ENCODE measurements at places on chromosomes 7 and 10. TPM values are rescaled to one million over a fixed set of nuclear protein-coding genes. Genes with fewer than 3 reads are reported as not detected.

DNA sequence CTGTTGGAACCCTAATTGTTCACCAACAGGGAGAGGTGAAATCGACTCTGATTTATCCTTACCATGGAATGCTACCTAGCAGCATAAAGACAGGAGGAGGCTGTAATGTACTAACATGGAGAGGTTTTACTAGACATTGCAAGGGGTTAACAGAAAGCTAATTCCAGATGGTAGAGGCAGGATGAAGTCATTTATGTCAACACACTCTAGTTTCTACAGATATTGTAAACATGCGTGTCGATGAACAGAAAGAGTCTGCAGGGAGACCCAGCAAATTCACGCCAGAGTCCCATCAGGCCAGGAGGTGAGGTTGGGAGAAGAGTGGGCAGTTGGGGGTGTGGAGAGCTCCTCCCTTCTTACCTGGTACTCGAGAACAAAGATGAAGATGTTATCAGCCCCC, 7.0 kb downstream of the NPC1L1 start:
- no peak overlapping the region for H3K4me3 ChIP-seq
- peaks cover 26% of the 10 kb centered on the region for H3K36me3 ChIP-seq
- H3K27ac ChIP-seq, result peak overlapping the region; percentile 93
- DNase-seq, result no peak
- peaks cover 12% of the 10 kb centered on the region for H3K4me1 ChIP-seq

GRCh38 chr7:41428381-41428780, 274.5 kb downstream of the INHBA start:
- H3K4me1 ChIP-seq, result no peaks in the 10 kb centered on the region
- H3K4me3 ChIP-seq, result no peak overlapping the region
- no peak overlapping the region for H3K27ac ChIP-seq
- DNase-seq, result no peak

GRCh38 chr10:3668276-3668965, 116.6 kb downstream of the KLF6 start:
- DNase-seq, result no peak
- peak overlapping the region; percentile 88 for H3K27ac ChIP-seq
- no peaks in the 10 kb centered on the region for H3K36me3 ChIP-seq

DNA sequence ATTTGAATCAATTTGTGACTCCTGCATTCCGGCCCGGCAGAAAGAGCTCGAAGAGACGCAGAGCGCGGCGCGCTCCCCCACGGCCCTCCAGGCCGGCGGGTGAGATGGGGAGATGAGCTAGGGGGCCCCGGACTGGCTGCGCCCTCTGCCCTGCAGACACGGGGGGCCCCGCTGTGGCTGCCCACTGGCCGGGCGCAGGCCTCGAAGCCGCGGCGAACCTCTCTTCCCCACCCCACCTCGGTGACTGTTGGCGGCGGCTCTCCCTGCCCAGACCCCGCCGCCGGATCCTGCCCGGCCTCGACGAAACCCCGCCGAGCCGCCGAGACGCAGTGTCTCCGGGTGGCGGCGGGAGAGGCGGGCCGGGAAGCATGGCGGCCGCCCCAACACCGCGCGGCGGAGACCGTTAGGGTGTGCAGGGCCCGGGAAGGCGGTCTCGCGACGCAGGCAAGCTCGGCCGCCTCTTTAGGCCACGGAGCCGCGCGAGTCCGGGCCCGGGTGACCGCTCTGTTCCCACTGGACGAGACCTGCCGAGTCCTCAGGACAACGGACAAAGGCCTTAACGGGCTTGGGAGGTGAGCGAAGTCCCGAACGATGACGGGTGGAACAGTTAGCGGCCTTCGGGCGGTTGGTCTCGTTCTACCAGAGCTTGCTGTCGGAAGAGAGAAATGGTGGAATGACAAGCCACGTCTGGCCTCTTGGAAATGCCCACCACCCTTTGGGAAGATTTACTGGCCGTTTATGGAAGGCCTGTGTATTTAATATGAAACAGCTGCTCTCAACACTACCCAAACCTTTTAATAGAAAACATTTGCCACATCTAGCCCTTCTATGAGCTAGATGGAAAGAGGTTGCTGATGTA, 24.3 kb downstream of the NUP42 start:
- H3K36me3 ChIP-seq, result peaks cover 14% of the 10 kb centered on the region
- DNase-seq, result no peak
- peak overlapping the region; percentile 59 for H3K4me3 ChIP-seq
- peak overlapping the region; percentile 62 for H3K27ac ChIP-seq
- H3K4me1 ChIP-seq, result peaks cover 13% of the 10 kb centered on the region

DNA sequence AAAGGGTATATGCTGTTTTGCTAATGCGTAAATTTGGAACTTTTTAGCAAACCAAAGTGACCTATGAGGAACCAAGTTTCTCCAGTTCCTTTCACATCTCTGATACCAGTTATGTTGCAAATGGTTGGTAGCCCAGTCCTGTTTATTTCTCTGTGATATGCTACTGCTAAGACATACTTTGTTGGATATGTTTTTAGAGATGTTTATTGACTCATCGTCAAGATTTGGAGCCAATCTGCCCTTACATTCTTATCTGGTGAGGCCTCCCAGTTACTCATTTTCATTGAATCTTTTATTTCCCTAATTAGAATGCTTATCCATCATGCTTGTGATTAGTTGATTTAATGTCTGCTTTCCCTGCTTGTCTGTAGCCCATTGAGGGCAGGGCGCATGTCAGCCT, 58.9 kb downstream of the LRGUK start:
- no peak overlapping the region for H3K27ac ChIP-seq
- H3K4me1 ChIP-seq, result no peaks in the 10 kb centered on the region
- no peaks in the 10 kb centered on the region for H3K27me3 ChIP-seq
- no peak for DNase-seq

DNA sequence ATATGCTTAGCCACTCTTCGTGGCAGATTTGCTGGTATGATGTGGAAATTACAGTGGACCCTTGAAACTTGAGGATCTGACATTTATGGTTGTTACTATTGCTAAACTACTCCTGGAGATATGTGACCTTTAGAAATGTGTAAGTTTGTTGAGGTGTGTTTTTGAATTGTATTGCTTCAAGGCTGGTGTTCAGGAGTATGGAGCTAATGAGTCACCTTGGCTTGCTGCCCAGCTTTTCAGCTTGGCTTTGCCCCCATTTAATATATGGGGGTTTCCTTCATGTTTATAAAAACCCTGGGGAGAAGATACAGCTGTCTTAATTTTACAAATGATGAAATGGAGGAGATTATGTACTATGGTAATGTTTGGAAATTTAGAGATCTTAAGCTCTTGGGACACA, 11.6 kb downstream of the HBP1 start:
- H3K27ac ChIP-seq, result no peak overlapping the region
- no peaks in the 10 kb centered on the region for H3K27me3 ChIP-seq
- no peak for DNase-seq
- H3K36me3 ChIP-seq, result peaks cover 17% of the 10 kb centered on the region

GRCh38 chr7:155805826-155806095, 6.5 kb downstream of the SHH start:
- peaks cover 9% of the 10 kb centered on the region for H3K36me3 ChIP-seq
- peaks cover 24% of the 10 kb centered on the region for H3K4me1 ChIP-seq
- no peak overlapping the region for H3K4me3 ChIP-seq
- no peak overlapping the region for H3K27ac ChIP-seq
- H3K27me3 ChIP-seq, result peaks cover 20% of the 10 kb centered on the region
- no peak for DNase-seq

- no peak overlapping the region for H3K27ac ChIP-seq
- no peak overlapping the region for H3K4me3 ChIP-seq
- no peaks in the 10 kb centered on the region for H3K36me3 ChIP-seq
- H3K4me1 ChIP-seq, result no peaks in the 10 kb centered on the region
- H3K27me3 ChIP-seq, result peaks cover 7% of the 10 kb centered on the region
These were observed 26.7 kb downstream of the HECW1 start for GRCh38 chr7:43139137-43139536.

DNA sequence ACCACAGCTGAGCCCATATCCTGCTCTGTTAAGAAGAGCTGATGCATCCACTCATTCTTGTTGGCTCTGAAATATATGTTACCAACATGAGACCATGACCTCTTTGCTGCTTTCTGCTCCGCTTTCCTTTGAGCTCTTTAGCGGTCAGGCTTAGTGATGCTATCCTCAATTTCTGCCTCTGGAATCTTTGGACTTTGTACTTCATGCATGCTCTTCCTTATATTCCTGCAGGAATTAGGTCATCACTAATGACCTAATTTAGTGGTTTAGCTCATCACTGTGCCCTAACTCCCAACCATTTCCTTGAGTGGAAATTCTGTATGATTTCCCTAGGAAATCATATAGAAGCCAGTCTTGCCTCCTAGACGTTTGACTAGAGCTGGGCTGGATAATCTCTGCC, 119.5 kb downstream of the AOAH start:
- H3K27me3 ChIP-seq, result peaks cover 7% of the 10 kb centered on the region
- no peak for DNase-seq
- no peaks in the 10 kb centered on the region for H3K36me3 ChIP-seq
- H3K27ac ChIP-seq, result peak overlapping the region; percentile 11

- H3K4me1 ChIP-seq, result no peaks in the 10 kb centered on the region
- H3K36me3 ChIP-seq, result no peaks in the 10 kb centered on the region
- H3K27ac ChIP-seq, result no peak overlapping the region
These were observed 57.6 kb downstream of the MKI67 start for GRCh38 chr10:128068398-128069285.

- peak overlapping the region; percentile 92 for H3K27ac ChIP-seq
- DNase-seq, result no peak
- no peaks in the 10 kb centered on the region for H3K27me3 ChIP-seq
- H3K36me3 ChIP-seq, result no peaks in the 10 kb centered on the region
- H3K4me1 ChIP-seq, result peaks cover 63% of the 10 kb centered on the region
These were observed 41.1 kb downstream of the PPP1R3C start for GRCh38 chr10:91591797-91592174.

- H3K27ac ChIP-seq, result no peak overlapping the region
- peaks cover 4% of the 10 kb centered on the region for H3K4me1 ChIP-seq
- no peak for DNase-seq
- peaks cover 14% of the 10 kb centered on the region for H3K27me3 ChIP-seq
These were observed 639.2 kb downstream of the KCNMA1 start for GRCh38 chr10:76998451-76998850.

DNA sequence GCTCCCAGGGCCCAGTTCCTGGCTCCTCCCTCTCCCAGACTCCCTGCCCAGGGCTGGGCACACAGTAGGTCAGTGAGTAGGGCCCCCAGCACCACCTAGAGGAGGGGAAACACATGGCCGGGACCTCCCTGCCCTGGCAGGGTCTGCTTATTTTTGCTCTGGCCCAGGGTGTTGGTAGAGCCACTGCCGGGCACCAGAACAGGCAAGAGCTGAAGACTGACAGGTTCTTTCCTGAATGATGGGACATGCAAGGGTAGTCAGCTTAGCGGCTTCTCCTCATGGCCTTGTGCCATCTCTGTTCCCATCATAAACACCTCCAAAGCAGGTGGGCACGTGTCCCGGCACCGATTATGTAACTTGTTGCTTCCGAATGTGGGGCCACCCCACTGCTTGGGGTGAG, 86.5 kb downstream of the NEURL1 start:
- no peak for DNase-seq
- peaks cover 4% of the 10 kb centered on the region for H3K36me3 ChIP-seq
- H3K27me3 ChIP-seq, result no peaks in the 10 kb centered on the region
- H3K4me3 ChIP-seq, result no peak overlapping the region
- H3K4me1 ChIP-seq, result peaks cover 45% of the 10 kb centered on the region

GRCh38 chr7:129376076-129376777, 58.0 kb upstream of the STRIP2 start:
- H3K4me3 ChIP-seq, result no peak overlapping the region
- no peaks in the 10 kb centered on the region for H3K36me3 ChIP-seq
- peaks cover 11% of the 10 kb centered on the region for H3K4me1 ChIP-seq
- no peak overlapping the region for H3K27ac ChIP-seq

GRCh38 chr10:31604096-31604495, 285.1 kb downstream of the ZEB1 start:
- peak overlapping the region; percentile 80 for H3K4me3 ChIP-seq
- no peaks in the 10 kb centered on the region for H3K36me3 ChIP-seq
- peaks cover 23% of the 10 kb centered on the region for H3K27me3 ChIP-seq
- H3K4me1 ChIP-seq, result no peaks in the 10 kb centered on the region

DNA sequence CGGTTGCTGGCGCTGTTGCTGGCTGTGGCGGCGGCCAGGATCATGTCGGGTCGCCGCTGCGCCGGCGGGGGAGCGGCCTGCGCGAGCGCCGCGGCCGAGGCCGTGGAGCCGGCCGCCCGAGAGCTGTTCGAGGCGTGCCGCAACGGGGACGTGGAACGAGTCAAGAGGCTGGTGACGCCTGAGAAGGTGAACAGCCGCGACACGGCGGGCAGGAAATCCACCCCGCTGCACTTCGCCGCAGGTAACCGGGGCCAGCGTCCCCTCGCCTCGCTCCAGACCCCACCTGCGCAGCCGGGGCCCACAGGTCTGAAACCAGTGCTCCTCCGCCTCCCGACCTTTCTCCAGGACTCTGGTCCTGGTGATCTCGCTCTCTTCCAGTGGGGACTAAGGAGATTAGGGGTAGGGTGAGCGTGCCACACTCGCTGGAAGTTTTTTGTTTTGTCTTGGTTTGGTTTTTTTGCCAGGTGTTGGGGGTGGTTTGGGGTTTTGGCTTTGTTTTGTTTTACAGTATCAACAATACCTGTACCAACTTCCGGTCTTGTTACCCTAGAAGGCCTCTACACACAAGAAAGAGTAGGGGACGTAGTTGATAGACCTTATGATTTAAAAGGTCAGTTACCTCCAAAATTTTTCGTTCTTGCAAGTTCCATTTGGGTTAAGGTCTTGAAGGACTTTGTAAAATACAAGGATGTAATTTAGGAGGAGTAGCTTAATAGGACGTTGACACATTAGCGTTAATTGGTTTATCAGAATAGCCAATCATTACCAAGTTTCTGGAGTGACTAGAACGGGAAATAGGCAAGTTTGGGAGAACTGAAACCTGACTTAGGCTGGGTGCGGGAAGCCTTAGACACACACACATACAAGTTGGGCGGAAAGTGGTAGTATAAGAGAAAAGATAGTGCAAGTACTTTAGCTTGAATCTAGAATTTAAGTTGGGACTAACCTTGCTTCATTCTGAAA, 704 bp downstream of the TNKS2 start:
- peak overlapping the region; percentile 99 for H3K27ac ChIP-seq
- peak; percentile 15 for DNase-seq
- peaks cover 15% of the 10 kb centered on the region for H3K36me3 ChIP-seq
- H3K4me3 ChIP-seq, result peak overlapping the region; percentile 96
- H3K4me1 ChIP-seq, result peaks cover 36% of the 10 kb centered on the region
- H3K27me3 ChIP-seq, result no peaks in the 10 kb centered on the region

The EN2 gene
- total RNA-seq, result not detected

The CYP3A7 gene
- total RNA-seq, result not detected

The DENND11 gene
- 52.3 TPM for total RNA-seq

The HTR7 gene
- 0.93 TPM for total RNA-seq

The SEPHS1 gene
- 127 TPM for total RNA-seq

The NXPH1 gene
- not detected for total RNA-seq

The GATA3 gene
- 2.7 TPM for total RNA-seq

The SHH gene
- 47.1 TPM for total RNA-seq

The MEIG1 gene
- total RNA-seq, result 3.0 TPM

The MMP21 gene
- not detected for total RNA-seq
